ENCODE measurements at places on chromosomes 2 and 18.

DNA sequence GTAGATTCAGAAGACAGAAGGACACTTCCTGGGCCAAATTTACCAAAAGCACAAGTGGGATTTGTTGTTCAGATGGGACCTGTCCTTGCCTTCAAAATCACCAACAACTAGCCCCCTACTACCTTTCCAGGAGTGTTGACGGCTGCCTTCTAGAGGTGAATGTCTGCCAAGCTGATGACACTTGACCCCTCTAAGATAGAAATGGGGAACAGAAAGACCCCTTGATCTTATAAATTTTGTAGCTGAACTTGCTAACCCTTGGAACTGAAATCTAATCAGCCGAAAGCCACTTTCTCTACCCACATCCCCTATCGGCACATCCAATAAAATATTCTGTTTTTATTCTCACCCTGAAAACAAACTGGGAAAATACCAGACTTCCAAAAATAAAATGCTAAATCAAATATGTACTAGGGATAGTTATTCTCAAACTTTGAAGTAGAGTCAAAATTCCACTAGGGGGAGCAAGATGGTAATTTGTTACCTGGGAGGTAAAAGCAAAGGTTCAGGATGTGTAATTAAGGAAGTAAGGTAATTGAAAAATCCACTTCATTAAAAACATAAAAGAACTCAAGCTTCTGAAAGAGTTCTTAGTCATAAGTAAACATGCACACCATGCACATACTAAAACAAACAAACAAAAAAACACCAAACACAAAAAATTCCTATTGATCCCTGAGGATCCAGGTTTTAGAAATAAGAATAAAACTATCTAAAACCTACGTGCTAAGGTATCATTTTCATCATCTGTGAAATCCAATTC is 119.2 kb downstream of the ANKRD44 start:
- no peak for DNase-seq

DNA sequence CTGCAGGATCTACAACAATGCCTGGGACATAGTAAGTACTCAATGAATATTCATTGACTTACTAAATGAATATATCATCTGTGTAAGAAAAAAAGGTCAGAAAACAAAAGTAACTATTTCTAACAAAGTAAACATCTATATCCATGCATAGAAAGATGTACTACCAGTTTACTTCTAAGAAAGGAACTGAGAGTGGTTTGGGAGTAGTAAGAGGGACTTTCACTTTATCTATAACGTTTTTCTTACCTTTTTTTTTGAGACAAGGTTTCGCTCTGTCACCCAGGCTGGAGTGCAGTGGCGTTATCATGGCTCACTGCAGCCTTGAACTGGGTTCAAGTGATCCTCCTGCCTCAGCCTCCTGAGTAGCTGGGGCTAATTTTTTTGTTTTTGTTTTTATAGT is 25.7 kb downstream of the DHX57 start:
- DNase-seq, result no peak

DNA sequence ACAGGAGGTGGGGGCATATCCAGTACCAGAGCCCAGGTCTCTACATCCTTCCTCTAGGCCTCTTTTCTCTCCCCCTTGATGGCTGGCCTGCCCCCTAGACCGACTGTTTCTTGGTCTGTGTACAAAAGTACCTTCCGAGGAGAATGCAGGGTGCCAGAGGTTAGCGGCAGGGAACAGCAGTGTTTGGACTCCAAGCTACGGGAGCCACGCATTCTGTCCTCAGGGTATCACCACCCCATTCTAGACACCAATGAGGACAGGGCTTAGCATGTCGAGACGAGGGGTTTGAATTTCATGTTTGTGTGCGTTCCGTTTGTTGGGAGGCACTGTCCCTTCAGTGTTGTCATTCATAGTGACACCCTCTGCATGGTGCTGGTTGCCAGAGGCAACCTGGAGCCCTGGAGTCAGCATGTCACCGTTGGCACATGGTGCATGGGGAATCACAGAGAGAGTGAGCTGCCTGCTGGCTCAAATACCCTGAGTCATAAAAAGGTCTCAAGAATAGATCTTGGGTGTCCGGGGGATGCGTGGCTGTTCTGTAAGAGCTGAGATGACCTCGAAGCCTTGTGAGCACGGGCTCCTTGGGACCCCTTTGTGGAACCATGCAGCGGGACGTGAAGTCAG is 57.2 kb upstream of the LDLRAD4 start:
- no peak for DNase-seq

- DNase-seq, result peak; percentile 38
Measured at GRCh38 chr2:9235147-9236044, 28.8 kb downstream of the ASAP2 start.

- DNase-seq, result no peak
Measured at GRCh38 chr18:8142131-8142711, 467.0 kb upstream of the RAB12 start.

DNA sequence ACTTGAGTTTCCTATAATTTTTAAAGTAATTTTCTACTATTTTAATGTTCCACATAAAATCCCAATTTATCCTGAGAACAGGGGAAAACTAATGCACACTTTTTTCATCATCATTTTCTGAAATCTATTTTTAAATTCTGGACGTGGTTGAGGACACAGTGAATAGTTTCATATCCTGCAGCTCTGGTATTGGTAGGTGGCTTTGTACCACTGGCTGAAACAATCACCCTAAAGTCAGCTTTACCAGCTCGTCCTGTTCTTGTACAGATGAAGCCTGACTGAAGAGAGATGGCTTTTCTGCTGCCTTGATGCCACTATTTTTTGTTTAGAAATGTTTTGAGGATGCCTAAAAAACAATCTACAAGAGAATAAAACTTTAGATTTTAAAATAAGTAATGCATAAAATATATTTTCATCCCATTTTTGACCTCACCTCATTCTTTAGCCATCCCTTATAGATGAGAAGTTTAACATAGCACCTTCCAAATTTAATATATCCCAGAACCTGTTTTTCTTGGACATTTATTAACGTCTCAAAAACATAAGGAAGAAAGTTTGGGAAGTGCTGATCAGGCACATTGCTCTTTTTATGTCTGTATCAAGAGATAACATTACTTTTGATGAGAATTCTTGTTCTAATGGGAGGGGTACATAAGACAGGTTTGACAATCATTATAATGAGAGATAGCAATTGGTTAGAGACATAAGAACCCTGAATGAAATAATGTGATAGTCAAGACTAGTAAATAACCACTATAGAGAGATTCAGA is 80.9 kb downstream of the GALNT1 start:
- no peak for DNase-seq
